ENCODE measurements at places on chromosomes 13 and 19.

- DNase-seq: peak; percentile 0
Measured at GRCh38 chr13:72565893-72566292, 161.5 kb downstream of the MZT1 start.

DNA sequence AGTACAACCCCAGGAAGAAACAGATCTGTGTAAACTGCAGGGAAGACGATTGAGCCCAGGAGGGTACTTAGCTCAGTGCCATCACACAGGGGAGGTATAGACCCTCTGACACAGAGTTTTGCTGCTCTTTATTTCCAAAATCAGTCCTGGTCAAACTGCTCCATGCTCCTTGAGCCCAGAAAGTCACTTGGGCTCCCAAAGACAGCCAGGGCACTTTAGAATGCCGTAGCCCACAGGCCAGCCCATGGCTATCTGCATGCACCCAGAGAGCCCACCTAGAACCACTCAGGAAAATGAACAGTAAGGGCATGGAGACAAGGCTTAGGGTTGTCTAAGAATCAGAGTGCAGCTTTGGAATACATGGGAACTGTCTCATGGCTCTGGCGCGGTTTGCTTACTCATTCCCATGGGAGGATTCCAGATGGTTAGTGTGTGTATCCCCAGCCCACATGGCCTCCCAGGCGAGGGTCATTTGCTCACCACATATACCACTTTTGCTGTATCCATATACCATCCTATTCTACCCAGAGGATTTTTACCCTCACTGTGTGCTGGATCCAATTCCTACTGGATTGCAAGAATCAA, 14.7 kb upstream of the PDCD5 start:
- DNase-seq: no peak

GRCh38 chr13:33578786-33579185, 239.2 kb upstream of the RFC3 start:
- DNase-seq: no peak

GRCh38 chr13:32682740-32683139, 96.5 kb downstream of the PDS5B start:
- no peak for DNase-seq

DNA sequence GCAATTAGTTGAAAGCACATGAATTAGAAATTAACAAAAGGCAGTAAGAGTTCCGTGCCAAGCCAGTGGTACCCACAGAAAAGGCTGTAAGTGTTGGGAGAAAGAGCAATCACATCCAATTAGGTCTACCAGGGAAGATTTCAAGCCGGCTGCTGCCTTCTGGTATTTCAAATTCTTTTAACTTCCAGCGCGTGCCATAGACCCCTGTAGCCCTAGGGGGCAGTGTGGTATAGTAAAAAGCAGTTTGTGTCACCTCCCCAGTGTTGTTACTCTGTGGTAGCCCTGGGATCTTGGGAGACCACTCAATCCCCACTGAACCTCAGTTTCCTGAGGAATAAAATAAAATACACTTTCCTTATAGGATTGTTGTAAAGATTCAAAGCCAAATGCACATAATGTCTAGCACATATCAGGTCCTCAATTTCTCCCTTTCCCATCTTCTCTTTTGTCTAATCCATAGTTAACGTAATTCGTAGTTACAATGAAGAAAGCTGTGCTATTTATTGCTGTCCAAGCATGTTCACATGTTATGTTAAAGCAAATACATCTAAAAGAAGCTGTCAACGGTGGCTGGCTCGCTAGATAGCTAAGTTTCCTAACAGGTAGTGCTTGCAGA, 230.2 kb downstream of the TDRD3 start:
- no peak for DNase-seq

DNA sequence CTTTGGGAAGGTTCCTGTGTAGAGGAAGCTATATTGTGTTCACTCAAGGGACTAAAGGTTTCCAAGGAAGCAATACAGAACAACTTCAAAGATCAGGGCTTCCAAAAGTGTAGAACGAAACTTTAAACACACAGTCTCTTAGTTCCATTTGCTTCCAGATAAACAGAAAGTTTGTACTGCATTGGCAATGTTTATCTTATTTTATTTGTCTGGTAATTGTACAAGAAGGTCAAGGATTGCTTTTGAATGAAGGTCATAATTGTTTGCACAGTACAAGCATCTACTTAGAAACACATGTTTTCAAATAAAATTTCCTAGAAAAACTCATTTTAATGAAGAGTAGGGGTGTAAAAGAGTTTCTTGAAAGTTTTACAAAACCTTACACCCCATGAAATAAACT, 712.7 kb upstream of the SGCG start:
- no peak for DNase-seq

DNA sequence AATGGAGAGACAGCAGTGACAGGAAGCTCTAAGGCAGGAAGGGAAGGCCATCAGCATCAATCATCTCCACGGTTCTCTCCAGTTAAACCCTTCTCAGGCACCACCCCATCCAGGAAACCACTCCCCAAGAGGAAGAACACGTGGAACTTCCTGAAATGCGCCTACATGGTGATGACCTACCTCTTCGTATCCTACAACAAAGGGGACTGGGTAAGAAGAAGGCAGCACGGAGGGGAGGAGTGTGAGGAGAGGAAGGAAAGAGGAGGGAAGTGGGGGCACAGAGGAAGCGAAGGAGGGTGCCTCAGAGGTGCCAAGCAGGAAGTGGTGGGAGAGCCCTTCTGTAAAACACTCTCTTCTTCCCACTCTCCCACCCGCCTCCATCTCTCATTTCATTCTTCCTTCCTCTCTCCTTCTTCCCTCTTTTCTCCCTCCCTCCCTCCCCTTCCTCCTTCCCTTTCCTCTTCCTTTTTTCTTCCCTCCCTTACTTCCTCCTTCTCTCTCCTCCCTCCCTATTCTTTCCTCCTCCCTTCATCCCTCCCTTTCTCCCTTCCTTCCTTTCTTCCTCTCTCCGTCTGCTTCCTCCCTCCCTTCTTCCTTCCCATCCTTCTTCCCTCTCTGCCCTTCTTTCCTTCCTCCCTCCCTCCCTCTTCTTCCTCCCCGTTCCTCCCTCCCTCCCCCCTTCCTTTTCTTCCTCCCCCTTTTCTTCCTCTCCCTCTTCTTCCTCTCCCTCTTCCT, 12.6 kb downstream of the ZSCAN5A start:
- no peak for DNase-seq

GRCh38 chr19:6413721-6414643, 10.6 kb downstream of the KHSRP start:
- no peak for DNase-seq

DNA sequence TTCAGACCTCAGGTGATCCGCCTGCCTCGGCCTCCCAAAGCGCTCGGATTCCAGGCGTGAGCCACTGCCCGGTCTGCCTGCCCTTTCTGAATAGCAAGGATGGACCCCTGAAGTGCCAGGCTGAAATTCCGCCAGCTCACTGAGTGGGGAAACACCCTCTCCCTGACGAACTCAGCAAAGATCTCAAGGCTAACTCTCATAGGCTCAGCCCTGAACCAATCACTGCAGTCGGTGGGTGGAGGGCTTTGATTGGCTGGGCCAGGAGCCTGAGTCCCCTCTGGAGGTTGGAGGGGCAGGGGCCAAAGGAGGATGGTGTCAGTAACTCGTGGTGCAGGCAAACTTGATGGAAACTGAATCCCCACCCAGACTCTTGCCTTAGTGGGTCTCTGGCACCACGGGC, 11.2 kb upstream of the COMP start:
- DNase-seq: no peak

- DNase-seq: no peak
Measured at GRCh38 chr19:32824191-32824751, 45.3 kb downstream of the SLC7A9 start.

- DNase-seq: no peak
Measured at GRCh38 chr13:97851269-97851668, 102.2 kb upstream of the IPO5 start.

GRCh38 chr19:55446060-55446459, 3.0 kb upstream of the SHISA7 start:
- no peak for DNase-seq

GRCh38 chr19:55695511-55696290, 20.7 kb downstream of the EPN1 start:
- DNase-seq: no peak

- DNase-seq: no peak
Measured at GRCh38 chr13:54133746-54134145, 1105.1 kb downstream of the OLFM4 start.

DNA sequence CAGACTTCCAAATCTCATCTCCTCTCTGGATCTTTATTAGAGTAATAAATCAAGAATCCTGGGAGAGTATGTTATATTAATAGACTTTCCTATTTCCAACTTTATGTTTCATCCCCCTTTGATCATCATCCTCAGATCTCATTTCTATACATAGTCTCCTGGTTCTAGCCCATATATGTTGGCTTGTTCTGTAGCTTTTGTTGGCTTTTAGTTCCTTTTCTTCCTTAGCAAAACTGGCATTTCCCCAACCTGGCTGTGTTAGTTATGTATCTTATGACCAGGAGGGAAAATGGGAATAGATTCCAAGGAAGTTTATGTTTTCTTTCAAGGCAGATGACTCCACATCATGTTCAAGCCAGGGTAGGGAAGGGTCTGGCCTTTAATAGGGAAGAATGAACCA, 2464.5 kb downstream of the PCDH9 start:
- no peak for DNase-seq

DNA sequence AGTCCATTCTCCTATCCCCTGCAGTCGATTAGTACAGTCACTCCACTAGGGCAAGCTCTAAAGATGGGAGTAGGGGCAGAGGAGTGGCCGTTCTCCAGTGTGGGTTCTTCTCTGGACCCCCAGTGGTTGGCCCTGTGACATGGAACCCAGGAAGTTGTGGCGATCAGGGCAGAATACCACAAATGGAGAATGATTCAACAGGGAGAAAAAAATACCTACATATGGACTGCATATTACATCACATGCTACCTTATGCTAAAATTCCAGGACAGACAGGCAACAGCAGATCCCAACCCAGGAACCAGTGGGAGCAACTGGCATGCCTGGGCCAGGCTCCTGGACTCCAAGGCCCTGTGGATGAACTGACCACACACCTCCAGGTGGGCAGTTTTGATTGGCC, 20.4 kb downstream of the POU2F2 start:
- peak; percentile 22 for DNase-seq
